NCI-H1105 (cell line): ENCODE measurements at places on chromosomes 6 and 20.

GRCh38 chr6:69265706-69266105, 531.1 kb downstream of the LMBRD1 start:
- DNase-seq, result no peak

GRCh38 chr6:21823371-21823770, 229.8 kb downstream of the SOX4 start:
- no peak for DNase-seq

DNA sequence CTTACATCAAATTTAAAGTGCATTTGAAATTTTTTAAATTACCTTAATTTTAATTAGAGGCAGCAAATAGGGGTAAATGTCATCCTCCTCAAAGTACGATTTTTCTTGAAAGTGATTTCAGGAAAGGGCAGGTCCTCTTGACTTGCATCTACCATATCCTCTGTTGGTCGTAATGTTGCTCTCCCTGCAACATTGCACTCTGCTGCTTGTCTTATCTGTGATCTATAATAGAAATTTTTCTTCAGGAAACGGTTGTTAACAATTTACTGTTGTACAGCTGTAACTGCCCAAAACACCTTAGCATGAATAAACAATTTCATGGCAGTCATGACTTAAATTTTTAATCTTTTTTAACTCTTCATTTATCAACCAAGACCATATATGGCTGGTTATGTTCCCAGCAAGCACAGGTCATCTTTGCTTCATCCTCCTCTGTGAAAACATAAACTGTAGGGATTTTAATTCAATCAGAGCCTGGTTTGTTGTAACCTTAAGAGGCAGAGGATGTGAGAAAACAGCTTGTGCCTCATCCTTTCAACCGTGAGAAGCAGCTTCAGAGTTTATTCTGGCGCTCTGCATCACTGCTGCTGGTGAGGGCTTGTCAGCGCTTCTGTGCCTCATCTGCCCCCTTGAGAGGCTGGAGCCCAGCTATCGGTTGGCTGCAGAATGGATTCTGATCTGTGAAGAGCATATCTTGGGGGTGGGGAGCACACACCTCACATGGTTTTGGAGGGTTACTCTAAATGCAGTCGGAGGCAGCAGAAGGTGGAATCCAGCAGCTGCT, 56.0 kb downstream of the CTNNBL1 start:
- no peak for DNase-seq

DNA sequence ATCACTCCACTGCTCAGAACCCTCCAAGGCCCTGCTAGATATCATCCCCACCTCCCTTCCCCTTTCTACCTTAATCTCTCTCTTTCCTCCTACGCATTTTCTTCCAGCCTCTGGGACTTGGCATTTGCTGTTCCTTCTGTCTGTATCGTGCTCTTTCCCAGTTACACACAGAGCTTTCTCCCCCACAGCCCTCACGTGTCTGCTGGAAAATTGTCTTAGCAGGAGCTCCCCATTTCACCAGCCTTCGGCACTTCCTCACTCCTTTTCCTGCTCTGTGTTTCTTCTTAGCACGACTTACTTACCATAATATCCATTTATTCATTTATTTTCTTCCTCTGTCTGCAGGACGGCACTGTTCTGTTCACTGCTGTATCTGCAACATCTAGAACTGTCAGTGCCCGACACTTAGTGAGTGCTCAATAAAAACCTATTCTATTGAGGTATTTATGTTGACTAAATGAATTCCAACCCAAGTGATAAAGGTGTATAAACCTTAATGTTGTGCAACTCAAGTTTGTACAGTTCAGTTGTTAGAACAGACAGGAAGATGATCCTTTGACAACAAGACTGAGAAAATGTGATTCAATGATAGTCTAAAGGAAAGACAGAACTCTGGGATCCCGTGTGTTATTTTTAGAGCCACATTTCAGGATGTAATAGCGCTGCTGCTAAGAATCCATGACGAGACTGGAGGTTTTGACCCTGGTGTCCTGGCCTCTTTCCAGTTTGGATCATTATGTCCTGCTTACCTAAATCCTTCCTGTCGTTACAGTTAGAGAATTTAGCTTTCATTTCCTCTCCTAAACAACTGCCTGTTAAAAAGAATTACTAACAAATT, 170.1 kb upstream of the LAMP5 start:
- DNase-seq, result no peak

DNA sequence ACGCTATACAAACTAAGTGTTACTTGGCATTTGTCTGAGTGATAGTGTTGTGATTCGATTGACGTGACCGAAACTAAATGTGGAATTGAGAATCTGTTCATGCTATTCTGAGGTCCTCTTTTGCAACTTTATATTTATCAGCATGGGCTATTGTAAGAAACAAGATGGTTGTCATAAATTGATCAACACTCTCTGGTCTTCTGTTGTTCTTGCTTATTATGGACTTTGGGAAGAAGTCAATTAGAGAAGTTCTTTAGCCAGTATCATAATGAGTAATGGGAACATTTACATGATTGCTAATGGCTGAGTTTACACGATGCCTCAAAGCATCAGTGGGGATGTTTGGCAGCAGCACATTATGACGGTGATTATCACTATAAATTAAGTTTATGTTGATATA, 195.0 kb downstream of the CD83 start:
- DNase-seq, result no peak
